ENCODE measurements at places on chromosomes 5 and 9.

DNA sequence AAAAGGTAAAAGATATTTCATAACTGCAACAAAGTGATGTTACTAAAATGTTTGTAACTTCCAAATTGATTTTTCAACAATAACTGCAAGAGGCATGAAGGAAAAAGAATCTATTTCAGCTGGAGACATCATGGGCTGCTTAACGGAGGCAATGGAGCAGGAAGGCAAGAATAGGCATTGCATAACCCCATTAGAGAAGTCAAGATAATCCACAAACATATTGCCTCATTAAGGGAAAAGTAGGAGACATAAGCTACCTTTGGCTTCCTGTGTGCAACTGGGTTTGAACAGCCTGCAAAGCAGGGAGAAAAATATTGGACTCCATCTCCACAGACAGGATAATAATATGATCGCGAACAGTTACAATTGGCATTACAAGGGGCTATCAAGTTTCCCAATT, 46.7 kb downstream of the SLCO4C1 start:
- DNase-seq = no peak

- no peak for DNase-seq
Observed at GRCh38 chr9:131698618-131698985, 41.3 kb downstream of the RAPGEF1 start.

- DNase-seq = no peak
Observed at GRCh38 chr9:97903177-97903576, 19.1 kb downstream of the TRMO start.

GRCh38 chr9:96085491-96086143, 210.1 kb downstream of the ERCC6L2 start:
- DNase-seq = no peak

GRCh38 chr5:88895681-88896501, 12.9 kb upstream of the MEF2C start:
- no peak for DNase-seq
